GM20000 (cell line): ENCODE measurements at places on chromosomes 6 and 20.

DNA sequence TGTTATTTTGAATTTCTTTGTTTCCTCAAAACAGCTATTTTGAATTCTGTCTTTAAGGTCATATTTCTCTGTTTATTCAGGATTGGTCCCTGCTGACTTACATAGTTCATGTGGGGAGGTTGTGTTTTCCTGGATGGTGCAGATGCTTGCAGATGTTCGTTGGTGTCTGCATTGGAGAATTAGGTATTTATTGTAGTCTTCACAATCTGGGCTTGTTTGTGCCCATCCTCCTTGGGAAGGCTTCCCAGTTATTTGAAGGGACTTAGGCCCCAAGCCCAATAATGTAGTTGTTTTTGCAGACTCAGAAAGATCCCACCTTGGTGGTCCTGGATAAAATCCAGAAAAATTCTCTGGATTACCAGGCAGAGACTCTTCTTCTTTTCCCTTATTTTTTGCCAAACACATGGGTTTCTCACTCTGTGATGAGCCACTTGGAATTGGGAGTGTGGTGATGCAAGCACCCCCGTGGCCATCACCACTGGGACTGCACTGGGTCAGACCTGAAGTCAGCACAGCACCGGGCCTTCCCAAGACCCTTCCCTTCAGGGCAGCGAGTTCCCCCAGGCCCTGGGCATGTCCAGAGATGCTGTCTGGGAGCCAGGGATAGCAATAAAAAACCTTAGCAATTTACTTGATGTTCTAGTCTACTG, 81.6 kb upstream of the EZR start:
- DNase-seq = no peak

DNA sequence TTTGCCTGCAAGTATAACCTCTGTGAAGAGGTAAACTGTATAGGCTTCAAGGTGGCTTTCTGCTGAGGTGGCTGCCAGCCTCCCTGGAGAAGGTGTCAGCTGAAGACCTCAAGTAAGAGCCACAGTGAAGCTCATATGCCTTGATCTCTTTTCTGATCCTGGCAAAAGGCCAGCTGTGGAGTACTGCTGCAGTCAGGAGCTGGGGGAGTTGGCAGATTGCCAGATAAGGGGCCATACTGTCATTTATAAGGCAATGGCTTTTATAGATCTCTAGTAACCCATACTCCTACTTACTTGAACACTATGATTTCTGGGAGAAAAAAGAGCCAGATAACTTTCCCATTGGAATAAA, 8.8 kb upstream of the CEP85L start:
- no peak for DNase-seq

DNA sequence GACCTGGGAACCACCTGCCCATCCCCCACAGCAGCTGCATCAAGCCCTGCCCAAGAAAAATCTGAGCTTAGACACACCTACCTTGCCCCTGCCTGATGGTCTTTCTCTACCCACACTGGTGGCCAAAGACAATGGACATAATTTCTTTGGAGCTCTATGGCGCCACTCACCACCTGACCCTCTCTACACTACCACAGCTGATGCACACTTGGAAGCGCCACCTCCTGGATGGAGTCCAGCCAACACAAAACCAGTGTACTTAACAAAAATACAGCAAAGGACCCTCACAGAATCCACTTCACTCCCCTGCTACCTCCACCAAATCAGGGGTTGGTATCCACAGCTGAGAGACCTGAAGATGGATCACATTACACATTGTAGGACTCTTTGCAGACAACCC, 39.7 kb upstream of the CLVS2 start:
- DNase-seq = no peak

GRCh38 chr6:25596928-25597818, 54.8 kb upstream of the SCGN start:
- DNase-seq = no peak

- no peak for DNase-seq
Observed at GRCh38 chr6:132570221-132570777, at the start of gene TAAR6. TAAR6 (plus strand) TSS chr6:132570322; CDS start chr6:132570322, 0 bp downstream.

DNA sequence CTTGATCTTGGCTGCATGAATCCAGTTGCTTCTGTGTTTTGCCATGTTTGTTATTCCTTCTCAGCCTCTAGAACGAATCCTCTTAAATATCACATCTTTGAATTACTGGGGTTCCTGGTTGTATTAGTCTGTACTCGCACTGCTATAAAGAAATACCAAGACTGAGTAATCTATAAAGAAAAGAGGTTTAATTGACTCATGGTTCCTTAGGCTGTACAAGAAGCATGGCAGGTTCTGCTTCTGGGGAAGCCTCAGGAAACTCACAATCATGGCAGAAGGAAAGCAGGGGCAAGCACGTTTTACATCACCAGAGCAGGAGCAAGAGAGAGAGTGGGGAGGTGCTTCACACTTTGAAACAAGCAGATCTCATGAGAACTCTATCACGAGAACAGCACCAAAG, 18.0 kb upstream of the BFSP1 start:
- no peak for DNase-seq
